ENCODE measurements at places on chromosomes 2 and 18.

DNA sequence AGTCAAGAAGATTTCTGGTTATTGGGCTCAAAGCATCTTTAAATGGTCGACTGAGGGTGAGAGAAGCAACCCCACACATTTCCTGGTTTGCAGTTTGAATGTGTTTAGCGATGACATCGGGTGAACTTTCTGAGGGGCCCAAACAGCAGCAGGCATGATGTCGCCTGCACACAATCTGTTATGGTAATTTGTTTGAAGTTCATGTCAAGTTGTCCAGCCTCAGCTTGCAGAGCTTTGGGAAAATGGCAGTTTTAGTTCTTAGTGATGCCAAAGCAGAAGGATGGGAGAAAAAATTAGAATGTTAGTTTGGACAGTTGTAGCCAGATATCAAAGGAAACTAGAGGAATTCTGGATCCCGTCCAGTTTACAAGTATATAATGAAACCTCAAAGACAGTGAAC lies 284.6 kb downstream of the MBD5 start:
- DNase-seq, result no peak

GRCh38 chr2:216842636-216843035 lies 17.2 kb downstream of the TNP1 start:
- no peak for DNase-seq

DNA sequence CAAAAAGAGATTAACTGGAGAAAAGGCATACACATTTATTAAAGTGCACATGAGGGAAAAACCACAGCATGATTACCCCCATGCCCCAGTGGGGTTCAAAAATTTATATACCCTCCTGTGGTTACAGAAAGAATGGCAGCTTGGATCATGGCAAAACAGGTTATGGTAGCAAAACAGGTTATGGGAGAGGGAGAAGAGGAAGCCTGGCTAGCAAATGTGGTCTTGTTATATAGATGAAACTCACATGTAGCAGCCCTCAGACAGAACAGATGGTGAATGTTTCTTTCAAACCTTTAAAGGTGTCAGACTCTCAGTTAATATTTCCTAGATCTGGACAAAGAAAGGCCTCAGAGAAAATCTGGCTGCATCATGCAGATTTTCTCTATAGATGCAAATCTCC lies 178.2 kb upstream of the ZC3H15 start:
- DNase-seq, result no peak

GRCh38 chr2:47617028-47617427 lies 165.9 kb upstream of the MSH6 start:
- peak; percentile 58 for DNase-seq

- DNase-seq, result no peak
These were observed 38.2 kb downstream of the EFEMP1 start for GRCh38 chr2:55885127-55885943.

All from ecto neural progenitor cell (in vitro differentiated cells).